ENCODE measurements at places on chromosomes 2 and 18.

GRCh38 chr2:136394136-136395060 lies 276.4 kb upstream of the CXCR4 start:
- ATAC-seq = peak; percentile 55

DNA sequence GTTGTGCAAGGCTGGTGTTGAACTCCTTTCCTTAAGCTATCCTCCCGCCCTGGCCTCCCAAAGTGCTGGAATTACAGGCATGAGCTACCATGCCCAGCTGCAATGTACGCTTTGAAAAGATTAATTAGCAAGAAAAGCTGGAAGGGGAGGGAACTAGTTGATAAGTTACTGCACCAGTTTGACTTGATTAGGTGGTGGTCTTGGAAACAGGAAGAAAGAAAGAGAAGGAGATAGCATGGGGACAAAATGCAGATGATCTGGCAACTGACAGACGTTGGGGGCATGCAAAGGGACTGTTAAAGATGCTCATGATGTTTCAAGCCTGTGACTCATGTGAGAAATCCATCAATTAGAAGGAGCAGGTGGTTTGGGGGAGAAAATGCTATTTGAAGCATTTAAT lies 68.6 kb downstream of the PLEKHM3 start:
- no peak for ATAC-seq

DNA sequence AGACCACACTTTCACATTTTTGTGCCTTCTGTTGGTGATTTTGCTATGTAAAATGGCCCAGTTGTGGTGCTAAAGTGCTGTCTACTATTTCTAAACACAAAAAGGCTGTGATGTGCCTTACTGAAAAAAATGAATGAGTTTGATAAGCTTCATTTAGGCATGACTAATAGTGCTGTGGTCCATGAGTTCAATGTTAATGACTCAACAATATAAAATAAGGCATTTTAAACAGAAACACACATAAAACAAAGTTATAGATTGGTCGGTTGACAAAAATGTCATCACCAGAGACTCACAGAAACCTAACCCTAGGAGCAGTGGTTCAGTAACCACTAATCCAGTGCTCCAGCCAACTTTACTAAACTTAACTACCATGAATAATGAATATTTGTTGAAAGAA lies 160.0 kb downstream of the DNAH6 start:
- ATAC-seq = no peak

- no peak for ATAC-seq
Measured at GRCh38 chr2:36670881-36671595, 25.5 kb upstream of the VIT start.

DNA sequence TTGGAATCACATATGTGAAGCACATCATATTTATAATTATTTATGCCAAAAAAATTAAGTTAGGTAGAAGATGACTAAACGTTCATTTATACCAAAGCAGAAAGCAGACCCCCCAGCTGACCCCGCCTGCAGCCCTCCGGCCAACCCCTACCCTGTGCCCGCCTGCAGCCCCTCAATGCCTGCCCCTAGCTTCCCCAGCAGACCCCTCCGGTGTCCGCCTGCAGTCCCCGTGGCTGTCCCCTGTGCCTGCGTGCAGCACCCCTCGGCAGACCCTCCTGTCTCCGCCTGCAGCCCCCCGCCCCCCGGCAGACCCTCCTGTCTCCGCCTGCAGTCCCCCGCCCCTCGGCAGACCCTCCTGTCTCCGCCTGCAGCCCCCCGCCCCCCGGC lies 136.2 kb downstream of the NFATC1 start:
- no peak for ATAC-seq

GRCh38 chr2:60152226-60152833 lies 401.1 kb downstream of the BCL11A start:
- ATAC-seq = no peak

DNA sequence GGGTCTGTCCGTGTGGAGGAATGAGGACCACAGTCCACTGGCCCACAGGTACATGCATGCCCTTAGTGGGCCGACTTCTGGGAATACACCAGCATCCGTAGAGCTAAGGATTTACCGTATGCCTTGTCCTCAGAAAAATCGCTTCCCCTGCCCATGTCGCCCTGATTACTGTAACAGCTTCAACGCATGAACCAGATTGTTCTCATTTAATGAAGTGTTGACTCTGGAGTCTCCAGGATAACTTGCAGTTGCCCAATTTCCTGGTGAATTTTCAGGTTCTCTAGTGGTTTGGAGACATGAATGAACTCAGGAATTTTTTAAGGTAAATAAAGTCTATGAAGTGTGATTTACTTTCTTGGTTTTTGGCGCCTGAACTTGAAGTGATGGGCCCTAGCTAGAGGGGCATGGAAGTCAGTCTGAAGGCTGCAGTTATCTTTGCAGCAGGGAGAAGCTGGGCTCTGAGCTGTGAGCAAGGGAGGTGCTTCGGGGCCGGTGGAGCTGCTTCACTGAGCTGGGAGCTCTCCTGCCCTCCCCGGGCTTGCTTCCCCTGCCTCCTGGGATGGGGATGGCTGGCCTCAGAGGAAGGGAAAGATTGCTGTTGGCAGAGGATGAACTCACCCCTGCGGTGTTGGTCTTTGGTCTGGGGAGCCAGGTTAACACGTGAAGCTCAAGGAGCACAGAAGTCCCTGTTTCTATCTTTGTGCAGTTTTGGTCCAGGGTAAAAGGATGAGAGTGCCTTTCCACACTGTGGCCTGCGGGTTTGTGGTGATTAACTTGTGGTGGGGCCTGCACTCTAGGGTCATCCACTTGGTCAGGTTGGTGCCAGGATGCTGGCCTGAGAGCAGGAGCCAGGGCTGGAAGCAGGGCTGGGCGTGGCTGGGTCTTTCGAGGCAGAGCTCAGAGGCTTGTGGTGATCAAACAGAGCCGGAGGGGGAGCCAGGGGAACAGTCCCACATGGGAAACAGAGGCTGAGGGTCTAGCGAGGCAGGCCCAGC lies 28.1 kb downstream of the TCF7L1 start:
- ATAC-seq = peak; percentile 23

GRCh38 chr2:225670111-225670974 lies 270.8 kb downstream of the NYAP2 start:
- no peak for ATAC-seq

DNA sequence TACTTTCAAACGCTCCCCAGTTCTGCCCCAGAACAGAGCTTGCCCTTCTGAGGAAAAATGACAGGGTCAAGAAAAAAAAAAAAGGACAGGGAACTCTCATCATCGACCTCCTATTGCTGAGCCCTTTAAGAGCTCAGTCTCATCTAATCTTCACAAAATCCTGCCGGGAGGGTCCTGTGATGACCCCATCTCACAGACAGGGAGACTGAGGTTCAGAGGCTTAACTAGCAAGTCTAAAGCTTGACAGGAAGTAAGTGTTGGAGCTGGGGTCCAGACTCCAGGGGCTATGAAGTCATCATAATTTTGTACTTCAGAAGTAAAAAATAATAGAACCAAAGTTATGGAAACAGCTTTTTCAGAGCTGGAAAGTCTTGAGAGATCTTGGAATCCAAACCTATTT lies 171.1 kb upstream of the MYCN start:
- no peak for ATAC-seq

DNA sequence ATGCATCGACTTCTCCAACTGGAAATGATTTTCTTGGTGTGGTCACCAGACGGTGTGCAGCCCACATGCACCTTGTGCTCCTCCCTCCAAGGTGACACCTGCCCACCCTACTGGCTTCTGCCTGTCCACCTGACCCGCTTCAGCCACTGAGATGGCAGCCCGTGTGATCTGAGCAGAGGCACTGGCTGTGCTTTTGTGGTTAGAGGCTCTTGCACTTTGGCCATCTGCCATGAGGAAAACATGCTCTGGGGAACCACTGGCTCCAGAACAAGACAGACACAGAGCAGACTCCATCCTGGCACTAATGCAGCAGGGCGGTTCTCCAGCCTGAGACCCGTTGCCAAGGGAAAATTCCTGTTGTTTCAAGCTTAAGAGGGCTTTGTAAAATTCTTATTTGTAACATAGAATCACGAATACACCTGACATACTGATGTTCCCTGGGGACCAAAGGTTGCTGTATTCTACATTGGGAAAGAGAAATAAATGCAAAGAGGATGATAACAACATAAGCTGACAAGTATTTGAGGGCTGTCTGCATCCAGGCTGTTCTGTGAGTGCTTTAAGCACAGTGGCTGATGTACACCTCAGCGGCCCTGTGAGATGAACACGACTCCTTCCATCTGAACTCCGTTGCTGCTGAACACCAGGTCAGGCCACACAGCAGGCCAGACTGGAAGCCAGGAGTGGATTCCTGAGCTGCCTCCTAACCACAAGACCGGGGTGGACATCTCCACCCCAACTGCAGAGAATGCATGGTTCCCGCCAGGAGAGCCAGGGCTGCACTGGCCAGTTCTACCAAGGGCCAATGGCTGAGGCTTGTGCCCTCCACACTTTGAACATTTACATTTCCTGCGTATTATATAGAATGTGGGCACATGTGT lies 820.4 kb downstream of the GALR1 start:
- no peak for ATAC-seq

- ATAC-seq = no peak
Measured at GRCh38 chr18:75143851-75144250, 65.1 kb downstream of the PTGR3 start.

GRCh38 chr18:27549335-27550039 lies 364.4 kb upstream of the CHST9 start:
- ATAC-seq = no peak

DNA sequence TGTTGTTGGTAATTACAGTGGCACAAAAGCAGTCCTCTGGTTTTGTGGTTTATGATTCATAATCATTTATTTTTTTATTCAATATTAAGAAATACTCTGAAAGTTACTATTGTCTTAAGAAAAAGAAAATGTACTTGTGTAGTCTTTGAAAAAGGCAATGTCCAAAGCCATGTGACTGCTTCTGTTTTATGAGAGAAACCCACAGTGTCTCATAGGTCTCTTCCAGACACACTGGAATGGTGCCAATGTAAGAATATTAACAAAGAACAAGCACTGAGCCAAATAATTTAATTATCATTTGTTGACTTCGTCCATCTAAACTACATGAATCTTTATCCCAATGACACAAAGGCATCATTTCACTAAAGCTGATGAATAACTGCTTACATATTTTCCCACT lies 62.5 kb downstream of the RPRM start:
- peak; percentile 48 for ATAC-seq

- no peak for ATAC-seq
Measured at GRCh38 chr2:132518302-132518701, 101.7 kb downstream of the GPR39 start.

DNA sequence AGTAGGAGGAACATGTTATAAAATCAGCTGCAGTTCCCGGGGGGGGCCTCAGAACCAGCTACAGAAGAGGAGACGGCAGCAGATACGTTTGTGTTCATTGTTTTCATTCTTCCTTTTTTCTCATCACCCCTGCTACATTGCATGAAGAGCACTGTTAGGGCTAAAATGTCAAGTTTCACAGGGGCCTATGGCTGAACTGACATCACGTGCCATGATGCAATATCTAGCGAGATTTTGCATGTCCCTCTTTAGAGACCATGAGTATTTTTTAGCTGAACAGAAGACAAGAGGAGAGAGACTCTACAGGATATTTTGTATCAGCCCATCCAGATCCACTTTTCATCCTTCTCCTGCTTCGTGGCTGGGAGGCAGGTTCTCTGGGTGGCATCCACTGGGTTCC lies 97.6 kb downstream of the MRPS9 start:
- no peak for ATAC-seq

GRCh38 chr2:205405752-205406151 lies 276.5 kb upstream of the NRP2 start:
- no peak for ATAC-seq

GRCh38 chr2:118077636-118078247 lies 10.5 kb upstream of the INSIG2 start:
- no peak for ATAC-seq

DNA sequence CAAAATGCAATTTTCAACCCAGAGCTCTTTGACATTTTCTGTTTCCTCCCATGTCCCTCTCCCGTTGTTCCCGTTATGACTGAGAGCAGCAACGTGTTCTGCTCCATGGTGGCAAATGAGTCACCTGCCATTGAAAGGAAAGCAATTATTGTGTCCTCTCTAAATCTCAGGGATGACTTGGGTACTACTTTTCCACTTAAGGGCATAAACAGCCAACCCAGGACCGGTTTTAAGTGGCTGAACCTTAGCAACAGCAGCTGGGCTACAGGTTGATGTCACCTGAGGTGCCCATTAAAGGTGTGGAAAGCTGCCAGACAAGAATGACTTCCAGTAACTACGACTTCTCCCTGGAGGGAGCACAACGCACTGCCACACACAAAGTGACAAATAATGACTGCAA lies 236.8 kb downstream of the NCKAP5 start:
- peak; percentile 33 for ATAC-seq

DNA sequence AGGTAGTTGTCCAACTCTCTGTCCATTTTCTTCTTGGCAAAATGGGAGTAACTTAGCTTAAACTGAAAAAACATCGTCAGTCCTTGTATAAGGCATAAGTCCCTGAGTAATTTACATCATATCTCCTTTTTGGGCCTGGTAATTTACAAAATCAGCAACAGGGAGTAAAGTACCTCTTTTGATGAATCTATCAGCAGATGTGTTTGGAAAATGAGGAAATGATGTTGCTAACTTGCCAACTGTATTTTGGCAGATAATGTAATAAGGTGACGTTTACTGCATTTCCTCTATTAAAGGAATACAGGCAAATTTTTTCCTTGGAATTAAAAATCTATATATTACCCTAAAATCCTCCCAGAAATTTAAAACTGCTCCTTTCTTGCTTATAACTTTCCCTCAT lies 29.2 kb downstream of the ANKRD44 start:
- ATAC-seq = no peak

- peak; percentile 27 for ATAC-seq
Measured at GRCh38 chr18:9494778-9495331, 19.5 kb downstream of the RALBP1 start.

DNA sequence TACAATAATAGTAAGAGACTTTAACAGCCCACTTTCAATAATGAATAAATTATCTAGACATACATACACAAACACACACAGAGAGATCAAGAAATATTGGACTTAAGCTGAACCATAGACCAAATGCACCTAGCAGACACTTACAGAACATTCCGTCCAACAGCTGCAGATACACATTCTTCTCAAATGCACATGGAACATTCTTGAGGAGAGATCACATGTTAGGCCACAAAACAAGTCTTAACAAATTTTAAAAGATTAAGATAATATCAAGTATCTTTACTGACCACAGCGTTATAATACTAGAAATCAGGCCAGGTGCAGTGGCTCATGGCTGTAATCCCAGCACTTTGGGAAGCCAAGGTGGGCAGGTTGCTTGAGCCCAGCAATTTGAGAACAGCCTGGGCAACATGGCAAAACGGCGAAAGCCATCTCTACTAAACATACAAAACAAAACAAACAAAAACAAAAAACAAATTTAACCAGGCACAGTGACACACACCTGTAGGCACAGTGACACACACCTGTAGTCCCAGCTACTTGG lies 7.4 kb downstream of the CERKL start:
- ATAC-seq = no peak
